ENCODE measurements at places on chromosomes 13 and 19.

- no peak for DNase-seq
Measured at GRCh38 chr13:34751044-34751443, 191.0 kb upstream of the NBEA start.

DNA sequence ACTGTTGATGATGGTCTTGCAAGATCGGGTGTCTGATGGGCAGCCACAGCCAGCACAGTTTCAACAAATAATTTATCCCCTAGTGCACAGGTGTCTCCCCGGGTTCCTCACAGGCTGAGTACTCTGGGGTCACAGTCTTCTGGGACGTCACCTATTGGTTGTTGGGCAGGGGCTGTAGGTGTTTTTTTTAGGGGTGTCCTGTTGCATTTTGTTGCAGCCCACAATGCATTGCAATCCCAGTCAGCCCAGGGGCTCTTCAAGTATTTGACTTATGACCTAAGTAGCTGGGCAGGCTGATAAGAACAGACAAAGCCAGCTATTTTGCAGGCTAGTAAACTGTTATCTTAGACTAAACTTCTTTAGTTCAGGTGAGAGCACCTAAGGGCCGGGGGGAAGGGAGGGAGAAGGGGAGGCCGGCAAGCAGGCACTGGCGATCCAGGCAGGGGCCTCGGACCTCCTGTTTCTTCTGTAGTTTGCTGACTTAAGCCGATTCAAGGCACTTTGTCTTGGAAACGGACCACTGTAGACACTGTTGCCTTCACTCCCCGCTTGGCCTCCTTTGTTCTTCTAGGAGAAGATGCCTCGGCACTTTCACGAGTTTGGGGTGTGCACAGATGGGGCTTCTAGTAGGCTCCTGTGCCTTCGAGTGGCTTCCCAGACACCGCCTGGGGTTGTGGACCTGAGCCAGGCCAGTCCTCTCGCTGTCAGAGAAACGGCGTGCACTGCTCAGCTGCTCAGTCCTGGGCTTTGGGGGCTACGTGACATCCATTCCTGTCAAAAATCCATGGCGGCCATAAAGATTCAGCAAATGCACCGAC lies 33.9 kb upstream of the GRTP1 start:
- DNase-seq, result no peak

DNA sequence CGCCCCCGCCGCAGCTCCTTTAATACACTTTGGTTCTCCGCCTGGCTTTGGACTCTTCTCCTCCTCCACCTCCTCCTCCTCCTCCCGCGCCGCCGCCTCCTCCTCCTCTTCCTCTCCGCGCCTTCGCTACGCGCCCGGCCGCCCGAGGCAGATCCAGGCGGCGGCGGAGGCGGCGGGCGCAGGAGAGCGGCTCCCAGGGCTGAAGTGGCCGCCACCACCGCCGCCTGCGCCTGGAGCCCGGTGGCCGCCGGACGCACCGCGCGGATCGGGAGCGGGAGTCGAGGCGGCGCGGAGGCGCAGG lies at the start of gene ZIC2:
ZIC2 (plus strand) TSS at position 50 of the 301 bp plus-strand sequence. CDS start 281 bp downstream, outside the sequence.
- DNase-seq, result no peak

- no peak for DNase-seq
Measured at GRCh38 chr13:39938596-39938995, 283.1 kb downstream of the COG6 start.

GRCh38 chr19:1068009-1069001 lies 1.3 kb downstream of the ARHGAP45 start:
- DNase-seq, result no peak

- no peak for DNase-seq
Measured at GRCh38 chr13:112828756-112829155, 138.9 kb downstream of the ATP11A start.

GRCh38 chr13:71865874-71866334 lies 1.1 kb downstream of the DACH1 start:
- no peak for DNase-seq

DNA sequence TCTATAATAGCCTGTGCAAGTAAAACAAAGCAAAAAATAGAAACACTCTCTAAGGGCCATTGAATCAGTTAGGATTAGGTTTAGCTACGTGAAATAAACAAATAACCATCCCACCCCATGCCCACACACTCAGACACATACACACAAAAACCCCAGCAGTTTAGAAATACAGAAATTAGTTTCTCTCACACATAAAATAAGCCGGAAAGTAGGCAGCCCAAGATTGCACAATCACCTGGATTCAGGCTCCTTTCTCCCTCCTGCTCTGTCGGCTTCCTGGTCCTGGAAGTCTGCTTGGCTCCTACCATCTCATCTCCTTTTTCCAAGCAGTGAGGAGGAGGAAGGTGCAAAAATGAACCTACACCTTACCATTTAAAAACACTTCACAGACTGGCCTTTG lies 22.6 kb upstream of the USP12 start:
- DNase-seq, result peak; percentile 17

DNA sequence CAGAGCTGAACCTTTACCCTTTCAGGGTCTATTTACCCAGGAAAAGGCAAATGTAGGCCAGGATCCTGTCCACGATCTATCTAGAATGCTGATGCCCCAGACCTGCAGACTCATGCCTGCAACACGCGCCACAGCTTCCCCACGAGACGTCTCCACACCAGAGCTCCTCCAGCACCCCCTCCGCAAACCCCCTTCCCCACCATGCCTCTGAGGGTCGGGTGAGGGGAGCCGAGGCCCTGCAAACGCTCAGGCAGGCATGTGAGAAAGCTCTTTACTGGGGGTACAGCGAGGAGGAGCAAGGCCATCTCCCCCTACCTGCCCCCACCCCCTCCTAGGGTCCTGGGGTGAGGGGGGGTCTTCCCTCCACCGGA lies 8.9 kb downstream of the DYRK1B start:
- no peak for DNase-seq

DNA sequence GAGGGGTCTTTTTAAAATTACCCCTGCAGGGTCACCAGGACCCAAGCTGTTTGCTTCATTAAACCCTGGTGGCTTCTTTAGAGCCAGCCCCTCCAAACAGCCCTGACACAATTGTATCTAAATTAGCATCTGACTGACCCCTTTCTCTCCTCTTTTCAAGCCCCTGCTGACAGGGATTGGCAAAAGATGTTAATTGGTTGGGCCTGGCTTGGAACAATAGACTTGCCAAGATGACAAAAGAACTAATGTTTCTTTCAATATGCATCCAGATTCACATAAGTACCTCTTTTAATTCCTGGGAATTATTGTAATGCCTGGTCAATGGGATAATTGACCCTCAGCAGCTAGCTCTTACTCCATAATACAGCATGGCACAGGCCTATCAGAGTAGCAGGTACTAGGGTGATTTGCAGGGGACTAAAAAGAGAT lies 140.8 kb downstream of the SHISA2 start:
- DNase-seq, result no peak

GRCh38 chr13:95007322-95007721 lies 293.9 kb downstream of the ABCC4 start:
- DNase-seq, result no peak

DNA sequence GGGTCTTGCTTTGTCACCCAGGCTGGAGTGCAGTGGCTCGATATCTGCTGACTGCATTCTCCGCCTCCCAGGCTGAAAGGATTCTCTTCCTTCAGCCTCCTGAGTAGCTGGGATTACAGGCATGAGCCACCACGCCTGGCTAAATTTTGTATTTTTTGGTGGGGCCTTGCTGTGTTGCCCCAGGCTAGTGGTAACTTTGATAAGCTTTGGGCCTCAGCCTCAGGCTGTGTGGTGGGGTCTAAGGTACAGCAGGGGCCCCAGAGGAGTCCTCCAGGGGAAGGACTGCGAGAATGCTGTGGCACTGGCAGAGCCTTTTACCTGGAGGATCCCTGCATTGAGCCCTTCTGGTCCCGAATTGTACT lies 7.2 kb downstream of the DOT1L start:
- DNase-seq, result no peak

DNA sequence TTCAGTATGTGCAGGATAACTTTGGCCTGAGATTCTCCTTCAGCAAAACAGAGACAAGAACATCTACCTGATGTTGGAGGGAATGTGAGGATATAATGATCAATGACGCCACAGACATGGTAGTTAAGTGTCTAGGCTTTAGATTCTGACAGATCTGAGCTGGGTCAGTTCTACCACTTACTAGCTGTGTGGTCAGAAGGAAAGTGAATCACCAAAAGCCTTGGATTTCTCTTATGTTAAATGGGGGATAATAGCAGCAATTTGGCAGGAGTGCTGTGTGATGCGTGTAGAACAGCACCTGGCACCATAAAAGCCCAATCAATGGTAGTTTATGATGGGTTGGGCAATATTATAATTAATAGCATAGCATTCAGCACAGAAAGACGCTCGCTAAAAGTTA lies 41.7 kb downstream of the RXFP2 start:
- DNase-seq, result no peak

GRCh38 chr13:67854990-67855389 lies 624.9 kb upstream of the PCDH9 start:
- no peak for DNase-seq

DNA sequence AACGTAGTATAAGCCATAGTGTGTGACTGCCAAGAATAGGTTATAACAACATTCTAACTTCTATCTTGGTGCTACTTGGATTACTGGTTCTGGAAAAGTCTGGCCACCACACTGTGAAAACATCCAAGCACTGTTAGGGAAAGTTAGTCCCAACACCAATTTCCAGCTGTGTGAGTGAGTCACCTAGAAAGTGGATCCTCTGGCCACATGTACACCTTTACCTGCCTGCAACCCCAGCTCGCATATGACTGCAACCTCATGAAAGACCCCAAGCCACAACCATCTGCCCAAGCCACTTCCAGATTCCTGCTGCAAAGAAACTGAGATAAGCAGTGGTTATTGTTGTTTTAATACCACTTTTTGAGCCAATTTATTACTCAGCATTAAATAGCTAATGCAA lies 404.5 kb downstream of the KCTD12 start:
- DNase-seq, result peak; percentile 3

GRCh38 chr13:30659980-30660379 lies 42.3 kb downstream of the USPL1 start:
- no peak for DNase-seq

DNA sequence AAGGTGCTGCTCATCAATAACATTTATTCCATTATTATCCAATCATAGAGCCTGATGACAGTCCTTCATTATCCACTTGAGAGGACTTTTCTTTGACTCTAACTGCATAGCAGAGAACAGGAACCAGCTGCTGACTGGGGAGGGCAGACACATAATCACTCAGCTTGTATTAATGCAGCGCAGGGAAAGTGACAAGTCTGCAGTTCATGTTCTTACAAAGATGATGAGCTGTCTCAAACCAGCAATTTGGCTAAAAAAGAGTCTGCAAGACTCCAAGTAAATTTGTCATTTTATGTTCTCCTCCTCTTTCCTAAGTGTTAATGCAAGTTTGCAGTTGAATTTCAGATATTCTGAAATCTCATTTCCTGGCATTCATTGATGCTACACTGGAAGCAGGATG lies 40.0 kb upstream of the CBY2 start:
- DNase-seq, result no peak

GRCh38 chr13:29294821-29295220 lies 300.7 kb downstream of the SLC7A1 start:
- DNase-seq, result no peak

GRCh38 chr19:52935434-52935833 lies 12.2 kb upstream of the ZNF888 start:
- peak; percentile 84 for DNase-seq

DNA sequence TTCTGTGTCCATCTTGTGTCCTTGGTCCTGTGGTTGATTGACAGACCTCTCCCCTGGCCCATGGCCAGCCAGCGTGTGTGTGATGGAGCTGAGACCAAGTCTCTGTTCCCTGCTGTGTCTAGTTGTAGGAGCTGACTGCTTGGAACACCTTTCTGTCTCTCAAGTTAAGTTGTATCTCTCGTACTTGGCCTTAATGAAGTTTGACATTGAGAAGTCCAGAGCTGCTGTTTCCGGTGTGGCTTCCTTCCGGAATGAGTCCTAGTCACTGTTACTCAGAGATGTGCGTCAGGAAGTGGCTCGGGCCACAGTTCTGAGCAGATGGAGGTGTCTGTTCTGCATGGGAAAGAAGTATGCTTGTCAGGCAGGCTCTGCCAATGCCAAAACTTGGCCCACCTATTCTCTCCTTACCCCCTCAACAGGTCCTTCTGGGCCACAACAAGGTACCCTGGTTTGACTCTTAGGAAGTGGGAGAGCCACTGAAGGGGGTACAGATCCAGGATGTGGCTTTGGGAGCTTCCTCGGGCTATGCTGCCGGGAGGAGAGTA lies 54.3 kb downstream of the GATAD2A start:
- DNase-seq, result peak; percentile 79

GRCh38 chr19:29593869-29594268 lies 12.2 kb upstream of the POP4 start:
- DNase-seq, result no peak

DNA sequence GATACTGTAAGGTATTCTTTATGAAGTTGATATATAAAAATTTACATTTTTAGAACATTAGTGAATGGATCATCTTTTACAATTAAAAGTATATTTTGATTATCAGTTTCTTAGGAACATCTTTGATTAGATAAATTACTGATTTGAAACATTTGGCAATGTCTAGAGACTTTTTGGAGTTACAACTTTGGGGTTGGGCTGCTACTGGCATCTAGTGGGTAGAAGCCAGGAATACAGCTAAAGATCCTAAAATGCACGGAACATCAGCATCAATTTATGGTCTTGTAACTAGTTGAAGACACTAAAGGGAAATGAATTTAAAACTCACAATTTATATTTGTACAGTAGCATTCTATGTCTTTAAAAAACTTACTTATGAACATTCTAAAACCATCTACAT lies 19.9 kb downstream of the POMP start:
- peak; percentile 10 for DNase-seq

GRCh38 chr19:47099576-47100050 lies 14.0 kb downstream of the ZC3H4 start:
- DNase-seq, result no peak

- no peak for DNase-seq
Measured at GRCh38 chr13:97999653-98000052, 46.2 kb downstream of the IPO5 start.

DNA sequence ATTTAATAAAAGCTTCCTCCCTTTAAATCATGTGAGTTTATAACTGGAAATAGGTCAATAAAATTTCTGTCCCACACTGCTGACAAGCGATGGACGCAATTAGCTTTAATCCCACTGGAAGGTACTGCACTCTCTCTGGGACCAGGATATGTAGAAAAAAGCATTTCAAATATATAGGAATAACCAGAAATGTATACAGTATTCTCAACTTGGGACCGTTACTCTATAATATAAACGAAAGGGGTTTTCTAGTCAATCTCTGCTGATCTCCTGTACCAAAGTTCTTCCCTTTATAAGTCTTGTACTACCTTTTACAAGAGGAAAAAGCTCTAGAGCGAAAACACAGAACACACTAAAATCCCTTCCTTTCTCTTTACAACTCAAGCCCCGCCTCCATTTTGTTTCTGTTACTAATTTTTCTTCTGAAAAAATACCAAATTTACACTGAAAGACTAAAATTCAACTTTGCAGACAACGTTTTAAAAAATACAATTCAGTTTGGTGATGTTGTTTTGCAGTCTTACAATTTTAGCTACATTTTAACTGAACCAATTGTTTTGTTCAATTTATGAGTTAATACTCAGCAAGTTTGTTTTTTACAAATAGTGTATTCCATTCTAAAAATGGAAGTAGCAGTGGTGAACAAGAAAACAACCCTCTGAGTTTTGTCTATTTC lies 1.7 kb upstream of the USPL1 start:
- peak; percentile 19 for DNase-seq

Measured in PC-3 (cell line).